ENCODE measurements at places on chromosomes 12 and 14.

DNA sequence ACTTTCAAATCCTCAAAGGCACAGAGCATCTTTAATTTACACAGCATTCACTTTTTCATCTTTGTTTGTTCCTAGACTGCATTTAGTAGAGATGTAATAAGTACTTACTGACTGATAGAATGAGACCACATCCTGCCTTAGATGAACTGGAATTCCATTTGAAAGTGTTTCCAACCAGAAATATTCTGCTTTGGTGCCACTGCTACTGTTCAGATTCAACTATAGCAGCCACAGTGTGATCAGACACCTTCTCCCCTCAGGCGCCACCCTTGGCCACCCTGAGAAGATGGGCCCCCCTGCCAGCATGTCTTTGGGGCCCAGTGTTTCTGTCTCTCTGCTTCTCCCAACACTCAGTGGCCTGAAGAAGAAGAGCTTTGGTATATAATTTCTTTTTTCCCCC is 449.1 kb downstream of the RAD51B start:
- DNase-seq = no peak

DNA sequence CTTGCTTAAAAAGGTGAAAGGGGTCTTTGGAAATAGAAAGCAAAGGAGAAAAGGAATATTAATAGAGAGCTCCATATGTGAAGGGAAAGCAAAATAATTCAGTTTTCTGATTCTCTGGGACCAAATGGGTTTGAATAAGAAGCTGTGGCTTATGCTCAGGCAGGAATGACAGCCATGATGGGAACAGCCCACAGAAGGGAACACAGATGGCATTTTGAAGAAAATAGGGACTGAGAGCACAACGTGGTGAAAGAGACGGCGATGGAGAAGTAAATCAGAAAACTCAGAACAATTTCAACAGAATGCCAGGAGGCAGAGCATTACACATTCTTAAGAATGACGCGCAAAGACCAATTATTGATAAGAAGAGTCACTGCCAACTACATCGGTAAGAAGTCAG is 102.8 kb downstream of the STXBP6 start:
- DNase-seq = no peak

- DNase-seq = no peak
These were observed 152.4 kb upstream of the FKBP4 start for GRCh38 chr12:2642176-2642892.

DNA sequence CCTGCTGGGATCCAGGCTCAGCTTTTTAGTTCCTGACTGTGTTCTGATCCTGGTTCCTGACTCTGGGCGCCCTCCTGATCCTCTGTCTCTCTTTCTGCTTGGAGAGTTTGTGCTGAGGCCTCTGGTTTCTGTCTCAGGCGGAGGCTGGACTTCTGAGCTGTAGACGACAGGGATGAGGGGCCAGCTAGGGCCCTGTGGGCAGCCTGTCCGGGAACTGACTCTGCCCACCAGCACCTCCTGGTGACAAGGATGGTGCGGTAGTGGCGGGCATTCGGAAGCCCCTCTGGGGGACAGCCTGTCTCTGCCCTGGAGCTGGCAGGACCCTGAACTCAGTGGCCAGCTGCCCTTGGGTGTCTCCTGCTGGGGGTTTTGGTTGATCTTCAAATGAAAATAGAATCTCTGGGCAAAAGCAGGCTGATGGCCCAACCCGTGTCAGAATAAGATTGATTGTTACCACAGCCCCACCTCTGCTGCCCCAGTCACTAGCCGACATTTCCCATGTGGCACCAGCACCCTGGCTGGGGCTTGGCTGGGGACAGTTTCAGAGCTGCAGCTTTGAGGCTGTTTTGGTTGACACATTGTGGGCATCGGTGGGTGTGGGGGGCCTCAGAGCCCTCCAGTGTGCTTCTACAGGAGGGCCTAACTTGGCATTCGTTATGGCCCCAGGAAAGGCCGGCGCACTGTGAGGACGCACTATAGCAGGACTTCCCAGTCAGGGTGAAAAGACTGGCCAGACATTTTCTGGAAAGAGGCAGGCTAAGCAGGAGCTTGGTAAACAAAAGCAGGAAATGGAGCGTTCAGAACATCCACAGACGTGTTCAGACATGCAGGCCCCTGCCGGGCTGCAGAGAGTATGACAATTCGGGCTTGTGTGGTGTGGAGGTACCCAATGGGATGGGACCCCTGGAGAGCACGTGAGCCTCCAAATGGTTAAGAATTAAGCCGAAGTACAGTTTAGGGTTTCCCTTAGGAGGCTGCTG is 16.2 kb downstream of the KRT80 start:
- no peak for DNase-seq

DNA sequence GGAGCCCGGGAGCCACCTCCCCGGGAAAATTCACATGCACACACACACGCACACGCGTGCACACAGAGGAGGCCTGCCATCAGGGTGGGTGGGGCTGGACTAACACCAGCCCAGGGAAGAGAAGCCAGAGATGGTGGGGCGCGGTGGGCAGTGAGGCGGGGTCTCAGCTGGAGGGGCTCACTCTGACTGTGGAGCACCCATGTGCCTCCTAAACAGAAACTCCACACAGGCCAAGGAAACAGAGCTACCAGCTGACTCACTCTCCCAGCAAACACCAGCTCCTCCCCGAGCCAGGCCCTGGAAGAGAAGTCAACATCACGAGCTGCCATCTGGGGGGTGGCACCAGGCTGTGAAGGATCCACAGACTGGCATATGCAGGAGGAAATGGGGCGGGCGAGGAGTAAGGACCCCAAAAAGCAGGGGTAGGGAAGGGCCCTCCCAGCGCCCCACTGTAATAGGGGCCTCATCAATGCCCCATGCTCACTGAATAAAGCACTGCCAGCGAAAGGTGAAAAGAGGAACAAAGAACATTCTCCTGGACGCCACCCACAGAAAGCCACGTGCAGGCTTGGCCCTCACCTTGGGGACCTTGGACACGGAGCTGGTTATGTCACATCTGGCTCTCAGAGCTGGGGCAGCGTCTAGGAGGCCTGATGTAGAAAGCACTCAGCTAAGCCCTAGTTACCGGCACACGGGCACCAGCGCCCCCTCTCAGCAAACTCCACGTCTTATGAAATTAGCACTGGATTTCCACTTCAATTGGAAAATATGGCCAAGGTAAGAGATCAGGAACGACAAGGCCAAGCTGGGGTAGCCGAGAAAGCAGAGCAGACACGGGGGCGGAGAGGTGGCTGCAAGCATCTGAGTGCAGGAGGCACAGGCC is 8.4 kb upstream of the INF2 start:
- DNase-seq = no peak

DNA sequence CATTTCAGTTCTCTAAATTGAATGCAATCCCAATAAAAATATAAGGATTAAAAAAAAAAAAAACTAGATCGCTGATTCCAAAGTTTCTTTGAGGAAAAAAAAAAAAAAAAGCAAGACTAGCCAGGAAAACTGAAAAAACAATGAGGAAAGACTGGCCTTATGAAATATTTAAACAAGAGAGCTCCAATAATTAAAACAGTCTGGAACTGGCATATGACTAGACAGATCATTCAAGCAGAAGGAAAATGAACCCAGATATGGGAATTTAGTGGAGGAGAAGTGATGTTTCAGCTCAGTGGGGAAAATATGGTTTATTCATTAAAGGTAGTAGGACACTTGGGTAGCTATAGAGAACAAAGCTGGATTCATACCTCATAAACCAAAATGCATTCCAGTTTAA is 42.0 kb upstream of the TBC1D15 start:
- DNase-seq = no peak
